ENCODE measurements at places on chromosomes 11 and 22. TPM values are rescaled to one million over a fixed set of nuclear protein-coding genes. Genes with fewer than 3 reads are reported as not detected.
A peak's percentile ranks its signal among the peaks of the same experiment; 100 is the strongest.

GRCh38 chr11:40215556-40215955 lies 1243.9 kb downstream of the LRRC4C start:
- no peaks in the 10 kb centered on the region for H3K4me1 ChIP-seq
- H3K27ac ChIP-seq, result no peak overlapping the region
- no peak overlapping the region for H3K4me3 ChIP-seq
- no peaks in the 10 kb centered on the region for H3K36me3 ChIP-seq
- no peak for DNase-seq

GRCh38 chr11:86800076-86800959 lies at the start of gene PRSS23:
Gene PRSS23, plus strand, starts transcription at chr11:86800542. Its CDS starts 7,102 bp downstream, at chr11:86807644.
- no peaks in the 10 kb centered on the region for H3K36me3 ChIP-seq
- H3K27ac ChIP-seq, result peak within 1 kb of the TSS; percentile 61
- peak; percentile 56 for DNase-seq

The PTPMT1 gene
- 28.6 TPM for total RNA-seq

- no peaks in the 10 kb centered on the region for H3K36me3 ChIP-seq
- DNase-seq, result no peak
These were observed 117.3 kb upstream of the CTSC start for GRCh38 chr11:88454881-88455280.

DNA sequence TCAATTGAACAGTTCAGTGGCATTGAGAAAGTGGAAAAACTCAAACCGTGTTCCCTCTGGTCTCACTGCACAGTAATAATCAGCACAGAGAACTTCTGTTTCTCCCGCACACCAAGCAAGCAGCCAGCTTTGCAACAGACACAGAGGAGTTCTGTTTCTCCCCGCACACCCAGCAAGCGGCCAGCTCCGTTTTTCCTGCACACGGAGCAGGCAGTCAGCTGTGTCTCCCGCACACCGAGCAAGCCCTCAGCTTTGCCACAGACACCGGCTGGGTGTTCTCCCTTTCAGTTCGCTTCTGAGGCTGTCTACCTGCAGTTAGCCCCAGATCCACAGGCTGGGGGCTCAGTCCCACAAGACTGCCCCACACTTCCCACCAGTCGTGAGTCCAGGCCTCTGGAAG lies 9.9 kb upstream of the TALDO1 start:
- H3K4me1 ChIP-seq, result peaks cover 9% of the 10 kb centered on the region
- no peak overlapping the region for H3K27ac ChIP-seq
- no peaks in the 10 kb centered on the region for H3K27me3 ChIP-seq
- no peak for DNase-seq

- peak overlapping the region; percentile 71 for H3K27ac ChIP-seq
- H3K4me3 ChIP-seq, result no peak overlapping the region
- H3K36me3 ChIP-seq, result peaks cover 12% of the 10 kb centered on the region
- H3K27me3 ChIP-seq, result no peaks in the 10 kb centered on the region
- DNase-seq, result peak; percentile 79
- H3K4me1 ChIP-seq, result peaks cover 95% of the 10 kb centered on the region
These were observed 8.0 kb downstream of the MYH9 start for GRCh38 chr22:36379593-36380361.

DNA sequence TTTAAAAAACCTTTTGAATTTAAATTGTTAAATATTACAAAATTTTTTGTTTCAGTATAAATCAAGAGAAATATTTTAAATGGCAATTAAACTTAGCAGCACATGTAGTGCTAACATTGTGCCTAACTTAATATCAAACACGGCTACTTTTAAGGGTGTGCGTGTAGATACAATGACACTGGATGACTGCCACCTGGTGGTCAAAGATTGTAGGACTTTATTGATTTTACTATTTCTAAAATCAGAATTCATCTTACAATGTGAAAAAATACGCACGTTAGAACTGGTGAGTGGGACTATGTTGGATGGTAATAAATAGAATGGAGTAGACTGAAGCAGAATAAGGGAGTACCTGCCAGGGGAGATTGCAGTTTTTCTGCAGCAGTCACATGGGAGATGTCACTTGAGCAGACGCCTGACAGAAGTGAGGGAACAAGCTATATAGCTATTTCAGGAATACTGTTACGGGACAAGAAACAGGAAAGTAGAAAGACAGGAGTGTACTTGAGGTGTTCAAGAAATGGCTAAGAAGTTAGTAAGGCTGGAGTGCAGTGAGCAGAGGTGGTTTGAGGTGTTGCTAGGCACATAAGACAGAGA lies 52.9 kb downstream of the UVRAG start:
- H3K27ac ChIP-seq, result no peak overlapping the region
- H3K4me3 ChIP-seq, result no peak overlapping the region
- no peaks in the 10 kb centered on the region for H3K36me3 ChIP-seq
- DNase-seq, result no peak

GRCh38 chr11:46604796-46605195 lies 11.0 kb upstream of the AMBRA1 start:
- no peak overlapping the region for H3K27ac ChIP-seq
- no peak for DNase-seq
- H3K36me3 ChIP-seq, result peaks cover 6% of the 10 kb centered on the region
- no peak overlapping the region for H3K4me3 ChIP-seq

GRCh38 chr11:9120664-9121468 lies 29.5 kb upstream of the SCUBE2 start:
- no peaks in the 10 kb centered on the region for H3K27me3 ChIP-seq
- H3K27ac ChIP-seq, result no peak overlapping the region
- no peaks in the 10 kb centered on the region for H3K4me1 ChIP-seq
- H3K4me3 ChIP-seq, result no peak overlapping the region
- no peaks in the 10 kb centered on the region for H3K36me3 ChIP-seq

GRCh38 chr11:72238040-72238450 lies 5.9 kb downstream of the PHOX2A start:
- peak; percentile 70 for DNase-seq
- H3K27me3 ChIP-seq, result peaks cover 24% of the 10 kb centered on the region
- H3K4me1 ChIP-seq, result peaks cover 21% of the 10 kb centered on the region
- H3K27ac ChIP-seq, result no peak overlapping the region
- peaks cover 34% of the 10 kb centered on the region for H3K36me3 ChIP-seq

The CAPN5 gene
- 32.3 TPM for total RNA-seq

GRCh38 chr22:44179196-44179988 lies 1.3 kb upstream of the PARVG start:
- peaks cover 3% of the 10 kb centered on the region for H3K36me3 ChIP-seq
- peaks cover 35% of the 10 kb centered on the region for H3K4me1 ChIP-seq
- DNase-seq, result no peak
- no peaks in the 10 kb centered on the region for H3K27me3 ChIP-seq
- H3K27ac ChIP-seq, result no peak overlapping the region
- no peak overlapping the region for H3K4me3 ChIP-seq

DNA sequence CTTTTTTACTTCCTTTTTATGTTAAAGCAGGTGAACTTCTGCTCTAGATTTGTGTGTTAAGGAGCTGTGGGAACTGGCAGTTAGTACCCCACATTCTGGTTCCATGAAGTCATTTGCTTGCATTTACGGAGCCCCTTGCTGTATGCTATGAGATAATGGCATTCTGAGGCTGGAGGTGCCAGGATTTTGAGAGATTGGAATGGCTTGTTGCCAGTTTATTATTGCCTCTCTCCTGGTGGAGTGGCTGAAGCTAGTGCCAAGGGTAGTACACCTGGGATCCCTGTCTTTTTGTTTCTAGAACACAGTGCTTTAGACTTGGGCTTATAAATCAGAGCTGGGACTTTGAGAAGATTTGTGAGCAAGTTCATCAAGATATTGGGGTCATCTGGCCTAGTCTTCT lies 73.8 kb downstream of the STIM1 start:
- H3K27ac ChIP-seq, result no peak overlapping the region
- H3K4me1 ChIP-seq, result peaks cover 7% of the 10 kb centered on the region
- H3K36me3 ChIP-seq, result no peaks in the 10 kb centered on the region
- H3K27me3 ChIP-seq, result no peaks in the 10 kb centered on the region
- no peak overlapping the region for H3K4me3 ChIP-seq

The CD3D gene
- 11.6 TPM for total RNA-seq

DNA sequence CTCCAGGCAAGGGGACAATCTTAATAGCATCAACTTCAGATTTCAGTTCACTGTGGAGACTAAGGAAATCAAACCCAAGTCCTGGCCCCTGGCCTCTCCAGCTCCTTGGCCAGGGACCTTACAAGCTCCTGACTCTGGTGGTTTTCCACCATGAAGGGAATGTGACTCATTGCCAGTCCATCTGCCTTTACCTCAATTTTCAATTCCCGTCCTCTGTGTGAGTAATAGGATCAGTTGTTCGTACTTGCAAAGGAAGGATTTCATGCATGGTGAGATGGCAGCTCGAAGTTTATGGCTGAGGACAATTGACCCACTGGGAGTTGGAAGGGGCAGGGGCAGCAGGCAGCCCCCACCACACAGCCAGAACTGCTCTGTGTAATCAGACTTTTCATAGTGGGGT lies 42.5 kb downstream of the INSC start:
- H3K36me3 ChIP-seq, result no peaks in the 10 kb centered on the region
- H3K27ac ChIP-seq, result no peak overlapping the region
- H3K4me3 ChIP-seq, result no peak overlapping the region
- no peak for DNase-seq
- no peaks in the 10 kb centered on the region for H3K27me3 ChIP-seq

DNA sequence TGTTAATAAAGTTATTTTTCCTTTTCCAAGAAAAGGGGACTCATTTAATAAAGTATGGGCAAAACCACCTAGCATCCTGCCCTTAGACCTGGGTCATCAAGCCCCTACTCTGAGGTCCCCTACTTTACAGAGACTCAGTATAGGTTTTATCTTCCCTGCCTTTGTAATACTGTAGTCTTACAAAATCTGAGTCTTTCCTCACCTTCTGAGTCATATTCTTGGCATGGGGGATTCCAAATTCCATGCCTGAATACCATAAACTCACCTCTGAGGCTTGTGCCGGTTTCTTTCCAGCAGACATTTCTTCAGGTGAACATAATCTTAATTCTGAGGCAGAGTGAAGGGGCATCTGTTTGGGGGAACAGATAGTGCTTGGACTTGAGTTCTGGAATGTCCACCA lies 282.5 kb downstream of the KCNA4 start:
- no peak overlapping the region for H3K4me3 ChIP-seq
- DNase-seq, result no peak
- no peak overlapping the region for H3K27ac ChIP-seq
- H3K27me3 ChIP-seq, result no peaks in the 10 kb centered on the region
- no peaks in the 10 kb centered on the region for H3K36me3 ChIP-seq

All from natural killer cell (primary cell).